ENCODE measurements at places on chromosomes 2 and 18.

DNA sequence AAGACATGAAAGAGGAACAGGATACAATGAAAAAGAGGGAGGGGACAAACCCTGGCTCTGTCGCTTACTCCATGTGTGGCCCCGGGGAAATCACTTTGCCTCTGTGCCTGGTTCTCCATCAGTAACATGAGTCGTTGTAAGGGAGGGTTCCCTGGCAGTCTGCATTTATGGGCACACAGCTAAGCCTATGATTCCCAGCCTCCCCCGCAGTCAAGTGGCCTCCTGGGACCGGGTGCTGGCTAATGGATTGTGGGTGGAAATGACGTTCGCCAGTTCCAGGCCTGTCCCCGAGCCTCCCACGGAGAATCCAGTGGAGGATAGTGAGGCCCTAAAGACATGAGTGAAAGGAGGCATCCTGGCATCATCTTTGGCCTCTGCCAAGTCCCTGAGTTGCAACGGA is 42.7 kb downstream of the SFXN5 start:
- no peak for DNase-seq

DNA sequence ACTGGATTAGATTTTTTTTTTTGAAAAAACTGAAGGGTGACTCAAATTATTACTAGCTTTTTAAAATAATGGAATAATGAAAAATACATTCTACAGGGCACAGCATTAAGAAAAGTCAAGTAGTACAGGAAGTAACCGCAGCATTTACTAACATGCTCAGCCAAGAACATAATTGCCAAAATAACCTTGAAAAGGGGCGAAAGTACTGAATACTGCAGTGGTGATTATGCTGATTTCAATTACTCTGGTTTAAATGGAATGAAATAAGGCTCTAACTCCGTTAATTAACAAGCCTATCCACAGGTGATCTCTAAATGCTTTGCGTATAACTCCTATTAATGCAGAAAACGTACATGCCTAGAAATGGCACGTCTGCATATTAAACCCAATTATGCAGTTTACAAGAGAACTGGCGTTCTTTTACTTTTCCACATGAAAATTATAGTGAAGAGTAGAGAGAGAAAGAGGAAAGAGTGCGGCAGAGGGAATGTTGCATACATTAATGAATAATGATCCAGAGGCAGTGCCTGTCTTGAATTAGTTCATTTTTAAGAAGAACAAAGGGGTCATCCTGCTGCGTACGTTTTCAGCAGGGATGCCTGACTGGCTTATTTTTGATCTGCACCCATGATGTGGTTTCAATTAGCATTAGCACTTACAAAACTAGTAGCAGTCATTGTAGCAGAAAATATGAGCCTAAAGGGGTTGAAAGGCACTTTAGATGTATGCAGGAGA is 612.4 kb downstream of the NYAP2 start:
- DNase-seq, result no peak

DNA sequence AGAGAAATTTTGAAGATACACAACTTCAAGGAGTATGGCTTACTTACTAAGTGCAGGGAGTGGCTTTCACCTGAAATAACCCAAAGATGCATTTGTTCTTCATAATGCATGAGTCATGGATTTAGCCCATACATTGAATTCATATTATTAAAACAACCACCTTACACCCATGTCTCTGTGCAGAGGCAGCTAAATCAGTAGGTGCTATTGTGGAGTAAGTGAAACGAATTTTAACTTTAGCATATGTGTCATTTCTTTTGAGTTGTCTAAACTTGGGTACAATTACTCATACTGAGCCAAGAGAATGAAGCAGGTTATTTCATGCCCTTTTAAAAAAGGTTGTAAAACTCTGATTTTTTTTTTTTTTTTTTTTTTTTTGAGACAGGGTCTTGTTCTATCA is 11.0 kb upstream of the ANKRD29 start:
- DNase-seq, result no peak

DNA sequence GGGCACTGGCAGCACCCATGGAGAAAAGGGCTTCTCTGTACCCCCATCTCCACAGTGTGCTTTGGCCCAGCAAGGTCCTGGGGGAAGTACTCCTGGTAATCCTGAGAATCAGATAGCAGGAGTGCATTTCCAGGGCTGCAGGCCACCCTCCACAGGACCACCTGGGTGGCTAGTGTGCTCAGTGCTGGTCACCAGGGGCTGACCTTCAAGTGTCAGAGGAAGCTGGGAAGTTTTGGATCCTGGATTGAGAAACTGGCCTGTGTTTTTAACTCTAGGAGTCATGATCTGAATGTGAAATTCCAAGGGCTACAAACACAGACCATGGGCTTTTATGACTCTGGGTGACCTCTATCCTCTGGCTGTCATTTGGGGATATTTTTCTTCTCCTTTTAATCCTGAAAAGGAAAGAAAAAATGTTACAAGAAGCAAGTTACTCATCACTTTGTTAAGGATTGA is 9.3 kb downstream of the RHOB start:
- no peak for DNase-seq

DNA sequence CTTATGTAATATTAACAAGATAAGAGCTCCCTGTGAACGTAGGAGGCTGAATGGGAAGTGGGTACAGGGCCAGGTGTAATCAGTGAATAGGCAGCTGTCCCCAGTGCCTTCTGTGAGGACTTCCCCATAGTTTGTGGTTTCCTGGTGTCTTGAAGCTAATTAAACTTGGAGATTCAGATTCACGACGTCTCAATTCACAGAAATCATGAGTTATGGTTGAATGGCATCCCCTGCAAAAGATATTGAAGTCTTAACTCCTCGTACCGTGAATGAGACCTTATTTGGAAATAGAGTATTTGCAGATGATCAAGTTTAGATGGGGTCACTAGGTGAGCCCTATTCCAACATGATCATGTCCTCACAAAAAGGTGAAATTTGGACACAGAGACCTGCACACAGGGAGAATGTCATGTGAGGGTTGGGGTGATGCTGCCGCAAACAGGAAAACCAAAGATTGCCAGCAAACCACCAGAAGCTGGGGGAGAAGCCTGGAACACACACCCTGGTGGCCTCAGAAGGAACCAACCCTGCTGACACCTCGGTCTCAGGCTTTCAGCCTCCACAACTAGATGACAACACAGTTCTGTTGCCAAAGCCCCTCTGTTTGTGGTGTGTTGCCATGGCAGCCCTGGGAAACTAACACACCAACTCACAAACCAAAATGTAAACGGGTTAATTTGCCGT is 13.2 kb downstream of the ARL4C start:
- no peak for DNase-seq

DNA sequence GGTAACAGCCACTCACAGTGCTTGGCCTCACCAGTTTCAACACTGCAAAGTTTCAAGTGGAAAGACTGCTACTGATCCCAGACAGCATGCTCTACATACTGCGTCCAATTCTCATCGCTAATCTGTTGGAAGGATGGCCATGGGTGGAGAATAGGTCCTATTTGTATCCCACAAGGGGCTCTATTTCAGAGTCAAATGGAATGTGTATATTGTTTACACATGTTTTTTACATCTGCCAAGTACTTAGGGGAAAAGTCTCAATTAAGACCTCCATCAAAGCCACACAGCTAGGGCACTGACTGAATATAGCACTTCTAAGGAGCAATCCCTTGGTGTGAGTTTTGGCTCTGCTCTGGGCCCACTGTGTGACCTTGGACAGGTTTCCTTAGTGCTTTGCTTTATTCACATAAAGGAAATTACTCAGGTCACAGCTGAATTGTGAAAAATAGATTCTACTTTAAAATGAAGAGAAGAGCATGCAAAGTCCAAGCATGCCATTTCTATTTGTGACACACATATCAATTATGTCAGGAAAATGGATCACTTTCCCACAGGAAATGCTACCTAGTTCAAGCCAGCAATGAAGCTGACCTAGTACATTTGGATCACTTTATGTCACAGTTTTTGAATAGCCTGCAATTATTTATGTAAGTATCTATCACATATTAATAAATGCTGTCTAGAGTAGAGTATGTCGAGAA is 112.9 kb upstream of the STK17B start:
- no peak for DNase-seq

Measured in ecto neural progenitor cell (in vitro differentiated cells).